ENCODE measurements at places on chromosomes 1 and 21.

DNA sequence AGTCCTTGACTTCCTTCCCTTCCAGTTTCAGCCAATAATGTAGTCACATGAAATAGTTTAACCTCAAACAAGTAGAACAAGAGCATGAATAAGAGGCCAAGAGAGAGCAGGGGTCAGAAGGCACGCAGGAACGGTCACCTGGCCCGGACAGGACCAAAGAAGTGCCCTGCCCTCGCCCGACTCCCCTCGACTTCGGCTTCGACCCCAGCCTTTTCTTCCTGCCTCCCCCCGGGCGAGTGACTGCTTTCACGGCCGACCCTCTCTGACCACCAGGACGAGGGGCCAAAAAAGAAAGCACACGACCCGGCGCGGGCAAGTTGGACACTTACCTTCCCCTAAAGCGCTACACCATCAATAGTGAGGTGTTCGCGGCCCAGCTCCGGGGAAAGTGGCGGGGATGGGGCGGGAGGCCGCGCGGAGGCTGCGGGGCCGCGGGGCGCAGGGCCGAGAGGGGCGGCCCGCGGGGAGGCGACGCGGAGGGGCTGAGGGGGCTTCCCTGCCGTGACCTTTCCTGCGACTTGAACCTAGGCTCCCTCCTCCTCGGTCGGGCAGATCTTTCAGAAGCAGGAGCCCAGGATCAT, 519 bp downstream of the RERE start:
- DNase-seq: no peak

GRCh38 chr1:64199154-64199553, 4.3 kb upstream of the UBE2U start:
- DNase-seq: no peak

DNA sequence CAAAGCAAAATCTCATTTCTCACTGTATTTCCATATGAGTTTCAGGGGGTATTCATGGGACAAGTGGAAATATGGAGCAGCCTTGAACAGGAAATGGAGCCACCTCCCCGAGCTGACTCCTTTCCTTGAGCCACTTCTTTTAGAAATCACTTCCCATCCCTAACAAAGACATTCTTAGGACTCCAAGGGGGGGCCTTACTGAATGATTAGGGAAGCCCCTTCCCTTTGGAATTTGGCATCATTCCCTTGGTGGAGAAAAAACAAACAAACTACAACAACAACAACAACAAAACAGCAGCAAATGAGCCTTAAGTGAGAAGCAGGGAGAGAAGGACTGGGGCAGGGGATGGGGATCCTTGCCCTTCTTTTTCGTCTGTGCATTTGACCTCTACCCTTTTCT, 278.3 kb downstream of the ZNF648 start:
- DNase-seq: no peak

DNA sequence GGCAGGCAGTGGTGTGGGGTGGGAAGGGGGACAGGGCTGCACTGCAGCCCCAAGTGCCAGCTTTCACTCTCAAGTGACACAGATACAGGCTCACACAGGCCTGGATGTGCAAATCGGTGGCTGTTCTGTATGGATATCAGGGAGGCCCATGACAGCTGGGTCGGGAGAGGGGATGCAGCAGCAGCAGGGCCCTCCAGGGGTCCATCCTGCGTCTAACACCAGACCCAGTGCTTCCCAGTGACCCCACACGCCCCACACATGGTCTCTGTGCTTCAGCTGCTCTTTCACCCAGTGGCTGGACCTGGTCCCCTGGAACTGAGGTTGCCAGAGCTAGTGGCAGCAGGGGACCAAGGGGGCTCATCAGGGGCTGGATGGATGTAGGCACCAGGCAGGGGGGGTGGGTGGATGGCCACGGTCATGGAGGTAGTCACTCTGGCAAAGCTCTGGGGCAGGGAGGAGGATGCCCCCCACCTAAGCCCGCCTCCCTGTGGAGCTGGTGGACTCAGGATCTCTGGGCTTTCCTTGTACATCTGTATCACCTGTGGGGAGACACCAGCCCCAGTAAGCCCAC, 13.9 kb downstream of the BTBD19 start:
- DNase-seq: no peak

GRCh38 chr1:91594383-91595055, 93.9 kb downstream of the CDC7 start:
- no peak for DNase-seq

DNA sequence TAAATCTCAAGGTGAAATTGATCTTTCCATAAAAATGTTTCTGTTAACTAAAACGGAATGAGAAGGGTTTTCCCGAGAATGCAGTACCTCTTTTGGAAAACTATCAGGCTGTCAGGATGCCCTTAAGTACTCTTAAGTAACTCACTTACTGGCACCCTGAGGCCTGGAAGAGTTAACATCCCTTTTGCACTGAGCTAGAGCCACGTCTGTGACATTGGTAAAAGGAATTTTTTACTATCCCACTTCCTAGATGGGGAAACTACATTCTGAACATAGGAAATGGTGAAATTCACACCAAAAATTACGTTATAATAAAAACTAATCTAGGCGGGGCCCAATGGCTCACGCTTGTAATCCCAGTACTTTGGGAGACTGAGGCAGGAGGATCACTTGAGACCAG, 39.7 kb upstream of the MAP10 start:
- no peak for DNase-seq

DNA sequence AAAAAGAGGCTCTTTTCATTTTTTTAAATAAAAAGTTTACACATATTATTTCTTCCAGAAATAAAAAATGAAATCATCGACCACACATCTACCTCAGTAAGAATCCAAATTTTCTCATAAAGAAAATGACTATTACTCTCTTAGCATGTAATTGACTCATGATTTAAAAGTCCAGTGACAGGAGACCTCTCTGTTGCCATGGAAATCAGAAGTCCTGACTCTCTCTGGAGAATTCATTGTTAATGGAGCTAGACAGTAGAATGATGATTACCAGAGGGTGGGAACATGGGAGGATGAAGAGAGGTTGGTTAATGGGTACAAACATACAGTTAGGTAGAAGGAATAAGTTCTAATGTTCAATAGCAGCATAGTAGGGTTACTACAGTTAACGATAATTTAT, 5.0 kb upstream of the CLCA4 start:
- DNase-seq: no peak

GRCh38 chr21:45439161-45439872, 34.4 kb downstream of the COL18A1 start:
- DNase-seq: no peak

DNA sequence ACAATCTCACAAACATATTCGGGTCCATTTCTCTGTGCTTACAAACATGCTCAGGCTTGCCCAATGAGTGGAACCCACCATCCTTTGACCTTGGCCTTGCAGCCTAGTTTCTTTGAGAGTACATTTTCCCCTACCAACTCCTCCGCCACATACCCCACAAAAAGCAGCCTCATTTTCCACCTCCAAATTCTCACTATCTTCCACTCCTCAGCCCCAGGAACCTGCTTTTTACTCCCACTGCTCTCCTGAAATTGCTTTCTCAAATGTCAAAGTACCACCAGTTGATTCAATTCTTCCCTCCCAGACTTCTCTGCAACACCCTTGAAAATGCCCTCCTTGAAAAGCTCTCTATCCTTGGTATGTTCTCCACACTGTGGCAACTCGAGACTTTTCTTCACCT, 103.8 kb downstream of the RUNX1 start:
- DNase-seq: no peak

GRCh38 chr1:206905295-206906164, 8.3 kb downstream of the IL24 start:
- DNase-seq: no peak

Measured in left renal cortex interstitium (tissue), 4 donors.